ENCODE measurements at places on chromosomes 7 and 10. TPM values are rescaled to one million over a fixed set of nuclear protein-coding genes. Genes with fewer than 3 reads are reported as not detected.

- H3K27ac ChIP-seq = no peak overlapping the region
- H3K4me3 ChIP-seq = no peak overlapping the region
- peak; percentile 16 for DNase-seq
- H3K36me3 ChIP-seq = no peaks in the 10 kb centered on the region
These were observed 292.5 kb downstream of the HDAC9 start for GRCh38 chr7:18788026-18788425.

- peaks cover 6% of the 10 kb centered on the region for H3K4me1 ChIP-seq
- no peak overlapping the region for H3K4me3 ChIP-seq
- H3K36me3 ChIP-seq = no peaks in the 10 kb centered on the region
- peak; percentile 30 for DNase-seq
- no peak overlapping the region for H3K27ac ChIP-seq
- no peaks in the 10 kb centered on the region for H3K27me3 ChIP-seq
These were observed 473.3 kb downstream of the LRMDA start for GRCh38 chr10:75904499-75905283.

- H3K4me3 ChIP-seq = no peak overlapping the region
- H3K4me1 ChIP-seq = peaks cover 4% of the 10 kb centered on the region
- no peak overlapping the region for H3K27ac ChIP-seq
- H3K36me3 ChIP-seq = no peaks in the 10 kb centered on the region
- peaks cover 2% of the 10 kb centered on the region for H3K27me3 ChIP-seq
- no peak for DNase-seq
These were observed 228.4 kb downstream of the ARHGAP12 start for GRCh38 chr10:31700181-31700611.

- no peak for DNase-seq
- H3K27me3 ChIP-seq = no peaks in the 10 kb centered on the region
- H3K27ac ChIP-seq = no peak overlapping the region
- H3K36me3 ChIP-seq = peaks cover 2% of the 10 kb centered on the region
- no peaks in the 10 kb centered on the region for H3K4me1 ChIP-seq
These were observed 147.0 kb downstream of the BBS9 start for GRCh38 chr7:33276325-33276724.

DNA sequence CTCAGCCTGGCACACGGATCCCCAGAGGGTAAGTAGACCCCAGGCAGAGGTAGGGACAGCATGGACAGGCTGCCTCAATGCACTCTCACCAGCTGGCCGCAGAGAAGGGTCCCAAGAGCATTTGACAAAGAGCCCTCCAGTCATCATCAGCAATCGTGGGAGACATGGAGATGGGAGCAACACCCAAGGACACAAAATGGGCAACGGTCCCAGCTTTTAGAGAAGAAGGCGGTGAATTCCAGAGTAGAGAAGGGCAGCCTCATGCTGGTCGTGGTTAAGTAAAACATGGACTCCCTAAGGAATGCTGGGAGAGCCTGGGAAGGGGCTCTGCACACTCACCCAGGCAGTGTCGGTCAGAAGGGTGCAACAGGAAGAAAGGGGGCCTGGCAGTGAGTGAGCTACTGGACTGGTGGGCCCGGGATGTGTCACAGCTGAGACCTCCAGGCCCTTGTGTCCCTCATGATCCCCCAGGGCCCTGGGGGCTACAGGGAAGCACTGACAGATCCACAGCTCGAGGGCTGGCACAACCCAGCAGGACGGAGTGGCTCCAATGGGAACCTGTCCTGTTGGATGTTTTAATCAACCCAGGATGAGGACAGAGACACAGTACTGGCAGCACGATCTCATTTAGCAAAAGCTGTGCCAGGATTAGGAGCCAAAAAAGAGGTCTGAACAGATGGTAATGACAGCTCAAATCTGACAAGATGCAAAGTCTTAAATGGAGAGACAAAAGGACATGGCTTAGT, 147.1 kb downstream of the NEURL1 start:
- H3K4me1 ChIP-seq = peaks cover 28% of the 10 kb centered on the region
- peaks cover 36% of the 10 kb centered on the region for H3K36me3 ChIP-seq
- H3K4me3 ChIP-seq = no peak overlapping the region
- H3K27me3 ChIP-seq = no peaks in the 10 kb centered on the region
- no peak overlapping the region for H3K27ac ChIP-seq

DNA sequence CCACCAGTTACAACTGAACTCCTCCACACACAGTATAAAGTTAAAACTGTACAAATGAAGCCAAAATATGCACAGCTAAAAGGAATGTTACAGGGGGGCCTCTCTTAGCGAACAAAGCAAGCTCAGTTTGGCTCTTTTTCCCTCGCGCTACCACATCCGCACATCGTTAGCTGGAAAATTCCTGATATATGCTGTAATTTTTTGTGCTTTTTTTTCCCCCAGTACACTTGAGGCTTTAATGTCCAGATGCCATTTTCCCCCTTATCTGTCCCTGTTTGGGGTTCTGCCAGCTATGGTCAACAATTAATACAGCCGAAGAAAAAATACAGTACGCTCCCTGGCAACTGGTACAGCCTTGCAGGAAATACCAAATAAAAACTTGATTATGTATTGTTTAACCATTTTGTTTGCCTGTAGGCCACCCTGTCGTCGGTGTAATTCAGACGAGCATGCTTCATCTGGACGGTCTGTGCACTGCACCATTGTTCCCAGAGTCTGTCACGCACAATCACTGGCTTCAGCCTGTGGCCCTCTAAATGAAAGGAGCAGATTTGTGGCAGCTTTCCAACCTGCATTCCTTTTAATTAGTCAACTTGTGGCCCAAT, 108.1 kb upstream of the FAM133B start:
- H3K4me3 ChIP-seq = no peak overlapping the region
- no peaks in the 10 kb centered on the region for H3K36me3 ChIP-seq
- H3K27ac ChIP-seq = peak overlapping the region; percentile 46
- peaks cover 35% of the 10 kb centered on the region for H3K4me1 ChIP-seq
- no peaks in the 10 kb centered on the region for H3K27me3 ChIP-seq

GRCh38 chr10:11013836-11014235, 3.8 kb upstream of the CELF2 start:
- H3K27ac ChIP-seq = no peak overlapping the region
- H3K4me3 ChIP-seq = no peak overlapping the region
- H3K4me1 ChIP-seq = no peaks in the 10 kb centered on the region
- H3K27me3 ChIP-seq = peaks cover 23% of the 10 kb centered on the region
- H3K36me3 ChIP-seq = no peaks in the 10 kb centered on the region
- no peak for DNase-seq

- no peak for DNase-seq
- H3K4me1 ChIP-seq = no peaks in the 10 kb centered on the region
- no peaks in the 10 kb centered on the region for H3K27me3 ChIP-seq
These were observed 187.1 kb downstream of the ADARB2 start for GRCh38 chr10:1550291-1550595.

DNA sequence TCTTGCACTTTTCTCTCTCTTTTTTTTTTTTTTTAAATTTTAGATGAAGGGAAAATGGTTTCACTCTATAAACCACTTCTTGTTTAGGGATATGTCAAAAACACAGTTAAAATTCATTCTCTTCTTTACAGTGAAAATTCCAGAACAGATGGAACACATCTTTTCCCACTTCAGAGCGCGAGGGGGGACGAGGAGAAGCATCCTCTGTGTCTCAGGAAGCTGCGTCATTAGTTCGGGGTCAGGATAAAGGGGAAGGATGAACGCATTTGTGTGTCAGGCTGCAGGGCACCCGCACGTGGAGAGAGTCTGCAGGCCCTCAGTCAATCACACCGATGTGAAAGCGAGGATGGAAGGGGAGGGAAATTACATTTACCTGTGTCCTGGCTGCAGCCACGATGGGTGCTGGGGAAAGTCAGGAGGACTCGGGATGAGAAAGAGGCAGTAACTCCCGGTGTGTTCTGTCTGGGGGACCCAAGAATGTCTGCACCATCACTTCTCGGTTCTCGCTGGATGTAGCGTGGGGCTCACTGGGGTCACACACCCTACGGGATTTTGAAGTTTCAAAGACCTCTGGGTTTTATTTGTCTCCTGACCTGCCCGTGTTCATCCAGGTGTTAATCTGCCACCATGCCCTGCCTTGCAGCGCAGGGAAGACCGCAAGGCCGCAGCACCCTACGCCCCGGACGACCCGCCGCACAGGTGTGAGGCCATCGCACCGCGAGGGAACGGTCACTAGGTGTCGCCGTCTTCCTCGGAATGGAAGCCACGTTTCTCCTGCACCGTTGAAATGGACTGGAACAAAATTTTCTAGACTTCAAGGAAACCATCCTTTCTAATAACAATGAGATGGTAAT, 66.7 kb upstream of the PITRM1 start:
- no peak overlapping the region for H3K27ac ChIP-seq
- no peaks in the 10 kb centered on the region for H3K4me1 ChIP-seq
- peak; percentile 47 for DNase-seq

DNA sequence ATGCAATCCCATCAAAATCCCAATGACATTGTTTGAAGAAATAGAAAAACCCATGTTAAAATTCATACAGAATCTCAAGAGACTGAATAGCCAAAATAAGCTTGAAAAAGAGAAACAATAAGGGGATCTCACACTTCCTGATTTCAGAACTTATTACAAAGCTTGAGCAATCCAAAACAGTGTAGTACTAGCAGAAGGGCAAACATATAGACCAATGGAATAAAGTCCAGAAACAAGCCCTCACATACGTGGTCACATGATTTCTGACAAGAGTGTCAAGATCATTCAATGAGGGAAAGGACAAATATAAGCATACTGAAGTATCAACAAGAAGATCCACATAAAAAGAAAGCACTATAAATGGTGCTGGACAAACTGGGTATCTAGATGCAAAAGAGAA, 31.9 kb downstream of the MICU1 start:
- H3K27me3 ChIP-seq = no peaks in the 10 kb centered on the region
- DNase-seq = peak; percentile 50
- no peaks in the 10 kb centered on the region for H3K36me3 ChIP-seq
- no peak overlapping the region for H3K27ac ChIP-seq

- peak; percentile 63 for DNase-seq
- H3K27me3 ChIP-seq = no peaks in the 10 kb centered on the region
- H3K27ac ChIP-seq = no peak overlapping the region
These were observed 40.4 kb upstream of the STEAP4 start for GRCh38 chr7:88347090-88347489.

DNA sequence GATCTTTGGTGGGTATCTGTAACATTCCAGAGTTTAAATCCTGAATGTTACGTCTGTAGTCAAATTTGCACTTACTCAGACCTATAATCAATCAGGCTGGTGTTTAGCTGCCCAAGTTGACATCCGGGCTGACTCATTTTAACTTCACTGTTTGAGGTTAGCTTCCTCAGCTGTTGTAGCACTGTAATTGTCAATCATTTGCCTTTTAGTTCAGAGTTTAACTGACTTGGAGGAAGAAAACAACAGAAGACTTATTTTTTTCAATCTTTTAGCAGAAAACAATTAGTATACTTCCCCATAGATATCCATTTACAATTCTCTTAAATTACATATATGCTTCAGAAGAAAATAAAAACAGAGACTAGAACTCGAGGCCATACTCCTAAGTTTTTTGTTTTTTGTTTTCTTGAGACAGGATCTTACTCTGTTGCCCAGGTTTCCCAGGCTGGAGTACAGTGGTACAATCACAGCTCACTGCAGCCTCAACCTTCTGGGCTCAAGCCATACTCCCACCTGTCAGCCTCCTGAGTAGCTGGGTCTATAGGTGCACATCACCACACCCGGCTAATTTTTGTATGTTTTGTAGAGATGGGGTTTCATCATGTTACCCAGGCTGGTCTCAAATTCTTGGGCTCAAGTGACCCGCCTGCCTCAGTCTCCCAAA, 38.5 kb upstream of the LRRC17 start:
- H3K36me3 ChIP-seq = no peaks in the 10 kb centered on the region
- H3K4me3 ChIP-seq = no peak overlapping the region
- no peak overlapping the region for H3K27ac ChIP-seq
- no peaks in the 10 kb centered on the region for H3K27me3 ChIP-seq
- H3K4me1 ChIP-seq = no peaks in the 10 kb centered on the region

DNA sequence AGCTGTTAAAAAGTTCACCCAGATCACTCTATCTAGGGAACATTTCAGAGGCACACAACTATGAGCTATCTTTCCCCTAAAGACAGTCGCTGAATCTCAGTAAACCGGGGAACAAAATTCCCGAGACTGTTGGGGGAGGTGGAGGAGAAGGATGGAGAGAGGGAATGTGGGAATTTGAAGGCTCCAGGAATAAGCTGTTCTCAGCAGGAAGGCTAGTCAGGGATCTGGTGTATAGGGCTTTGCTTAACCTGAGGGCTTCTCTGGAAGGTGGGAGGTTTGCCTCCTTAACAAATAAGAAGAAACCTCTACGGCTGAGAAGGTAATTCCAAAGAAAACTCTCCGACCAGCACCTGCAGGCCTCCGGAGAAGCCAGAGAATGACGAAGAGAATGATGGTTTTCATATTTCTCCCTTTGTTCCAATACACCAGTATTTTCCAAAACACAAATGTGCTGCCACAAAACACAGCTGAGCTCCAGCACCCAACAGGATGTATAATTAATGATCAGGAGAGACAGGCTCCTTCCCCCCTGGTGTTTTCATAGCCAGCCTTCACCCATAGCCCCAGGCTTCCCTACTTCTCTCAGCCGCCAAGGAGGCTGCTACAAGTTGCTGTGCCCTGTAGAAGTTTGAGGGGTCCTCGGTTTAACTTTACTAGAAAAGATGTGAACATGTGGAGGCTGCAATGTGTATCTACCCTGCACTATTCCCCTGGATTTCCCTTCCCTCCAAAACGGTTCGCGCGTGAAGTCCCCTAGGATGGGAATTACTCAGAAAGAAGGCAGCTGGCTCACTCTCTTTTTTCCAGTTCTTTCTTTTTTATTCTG, 2.0 kb downstream of the KCNMA1 start:
- no peak for DNase-seq
- no peaks in the 10 kb centered on the region for H3K36me3 ChIP-seq
- peaks cover 6% of the 10 kb centered on the region for H3K4me1 ChIP-seq
- peaks cover 53% of the 10 kb centered on the region for H3K27me3 ChIP-seq

DNA sequence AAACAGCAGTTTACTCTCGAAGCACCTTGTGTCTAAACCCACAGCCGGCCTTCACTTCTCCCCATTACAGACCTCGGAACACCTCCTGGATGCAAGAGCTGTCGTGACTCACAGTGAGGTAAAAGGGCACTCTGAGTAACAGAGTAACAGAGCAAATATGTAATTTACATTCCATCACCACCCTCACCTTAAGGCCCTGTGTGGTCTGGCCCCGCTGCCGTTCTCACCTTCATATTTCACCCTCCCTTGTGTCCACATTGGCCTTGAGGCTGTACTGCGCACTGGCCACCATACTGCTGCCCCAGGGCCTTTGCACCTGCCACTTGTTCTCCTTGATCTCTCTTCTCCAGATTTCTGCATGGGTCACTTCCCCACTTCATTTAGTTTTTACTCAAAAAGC, 12.6 kb downstream of the FFAR4 start:
- no peaks in the 10 kb centered on the region for H3K36me3 ChIP-seq
- H3K27ac ChIP-seq = no peak overlapping the region
- DNase-seq = peak; percentile 37
- no peaks in the 10 kb centered on the region for H3K27me3 ChIP-seq

GRCh38 chr7:157528785-157529341, 192.1 kb downstream of the DNAJB6 start:
- no peak for DNase-seq
- no peak overlapping the region for H3K4me3 ChIP-seq
- no peaks in the 10 kb centered on the region for H3K27me3 ChIP-seq

GRCh38 chr7:31957756-31958155, 112.5 kb downstream of the PDE1C start:
- no peak overlapping the region for H3K27ac ChIP-seq
- DNase-seq = no peak
- H3K4me3 ChIP-seq = no peak overlapping the region
- H3K4me1 ChIP-seq = peaks cover 3% of the 10 kb centered on the region

SRRM3 gene
- polyA plus RNA-seq = 5.8 TPM

CXCL12 gene
- 46.6 TPM for polyA plus RNA-seq

BEND7 gene
- 7.7 TPM for polyA plus RNA-seq

FXYD4 gene
- polyA plus RNA-seq = not detected

NRCAM gene
- 11.8 TPM for polyA plus RNA-seq

PLAC9 gene
- polyA plus RNA-seq = 17.8 TPM

Measured in large intestine (tissue), 12 donors.